MM.1S (cell line): ENCODE measurements at places on chromosomes 7 and 10.

DNA sequence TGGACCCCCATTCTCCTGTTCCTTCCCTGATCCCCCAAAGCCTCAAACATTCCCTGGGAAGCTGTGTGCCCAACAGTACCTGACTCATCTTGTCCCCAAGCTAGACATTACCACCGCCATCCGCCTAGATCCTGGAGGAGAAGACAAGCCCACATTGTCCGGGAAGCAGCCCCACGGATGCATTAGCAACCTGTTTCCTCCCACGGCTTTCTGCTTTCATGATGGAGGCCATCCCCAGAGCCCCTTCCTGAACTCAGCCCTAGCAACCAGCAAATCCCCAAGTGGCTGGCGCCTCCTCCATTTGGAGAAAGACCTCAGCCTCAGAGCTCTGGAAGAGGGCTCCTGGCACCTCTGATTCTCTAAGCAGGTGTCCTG, 2.3 kb upstream of the SLC29A3 start:
- no peaks in the 10 kb centered on the region for H3K36me3 ChIP-seq
- DNase-seq = no peak
- H3K27me3 ChIP-seq = peaks cover 4% of the 10 kb centered on the region; the same call in 1 of the 2 replicates
- H3K4me3 ChIP-seq = no peak overlapping the region

GRCh38 chr10:2079603-2080078, 342.3 kb upstream of the ADARB2 start:
- H3K27me3 ChIP-seq = no peaks in the 10 kb centered on the region
- no peak overlapping the region for H3K27ac ChIP-seq
- no peaks in the 10 kb centered on the region for H3K36me3 ChIP-seq
- DNase-seq = no peak
- no peak overlapping the region for H3K4me3 ChIP-seq

- no peak overlapping the region for H3K4me3 ChIP-seq
- H3K4me1 ChIP-seq = no peaks in the 10 kb centered on the region
- no peak overlapping the region for H3K27ac ChIP-seq
- H3K27me3 ChIP-seq = no peaks in the 10 kb centered on the region; the same call in 1 of the 2 replicates
- no peak for DNase-seq
Observed at GRCh38 chr10:130787243-130787642, 524.3 kb downstream of the TCERG1L start.

DNA sequence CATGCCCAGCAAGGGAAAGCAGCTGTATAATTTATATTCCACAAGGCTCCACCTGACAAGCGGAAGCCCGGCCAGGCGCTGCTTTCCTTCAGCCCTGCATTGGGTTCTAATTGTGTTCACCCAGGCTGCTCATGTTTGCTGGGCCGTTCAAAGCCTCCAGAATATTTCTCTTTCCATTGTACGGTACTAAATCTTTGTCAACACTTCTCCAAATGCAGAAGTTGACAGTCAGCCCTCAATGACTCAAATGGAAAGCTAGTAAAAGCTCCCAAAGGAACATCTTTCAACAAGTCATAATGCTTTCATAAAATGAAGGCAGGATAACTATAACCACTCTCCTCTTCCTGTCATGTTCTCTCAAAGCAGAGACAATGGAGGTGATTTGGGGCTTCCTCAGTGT, 17.8 kb upstream of the CPXM2 start:
- no peak overlapping the region for H3K27ac ChIP-seq
- no peaks in the 10 kb centered on the region for H3K36me3 ChIP-seq
- H3K4me3 ChIP-seq = no peak overlapping the region
- peaks cover 19% of the 10 kb centered on the region for H3K27me3 ChIP-seq
- DNase-seq = no peak
- no peaks in the 10 kb centered on the region for H3K4me1 ChIP-seq

- no peak for DNase-seq
- no peak overlapping the region for H3K27ac ChIP-seq
- H3K4me3 ChIP-seq = no peak overlapping the region
- peaks cover 31% of the 10 kb centered on the region for H3K4me1 ChIP-seq
- no peaks in the 10 kb centered on the region for H3K27me3 ChIP-seq
- no peaks in the 10 kb centered on the region for H3K36me3 ChIP-seq
Observed at GRCh38 chr7:23235813-23236221, 10.8 kb upstream of the GPNMB start.

DNA sequence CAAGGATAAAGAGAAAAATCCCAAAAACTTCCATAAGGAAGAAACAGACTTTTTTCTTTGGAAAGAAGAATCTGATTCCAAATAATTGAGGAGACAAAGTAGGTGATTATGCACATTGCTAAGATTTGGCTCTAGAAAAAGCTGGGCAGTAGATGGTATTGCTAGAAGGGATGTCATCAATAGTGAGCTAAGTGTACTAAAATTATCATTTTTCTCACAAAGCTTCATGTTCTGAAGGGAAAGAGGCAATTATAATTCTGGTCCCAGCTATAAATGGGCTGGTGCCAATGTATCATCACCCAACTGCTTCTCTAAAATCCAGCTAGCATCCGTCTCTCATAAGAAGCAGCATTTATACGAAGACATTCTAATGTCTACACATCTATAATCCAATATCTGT, 23.9 kb downstream of the STEAP1 start:
- no peak for DNase-seq
- peaks cover 40% of the 10 kb centered on the region for H3K4me1 ChIP-seq
- no peak overlapping the region for H3K4me3 ChIP-seq
- H3K27ac ChIP-seq = no peak overlapping the region

- no peaks in the 10 kb centered on the region for H3K27me3 ChIP-seq
- H3K36me3 ChIP-seq = no peaks in the 10 kb centered on the region
- no peak overlapping the region for H3K4me3 ChIP-seq
- H3K27ac ChIP-seq = no peak overlapping the region
Observed at GRCh38 chr10:42985436-42986316, 91.2 kb upstream of the RET start.

GRCh38 chr10:59580026-59580863, 129.4 kb downstream of the SLC16A9 start:
- no peaks in the 10 kb centered on the region for H3K4me1 ChIP-seq
- no peaks in the 10 kb centered on the region for H3K36me3 ChIP-seq
- H3K27ac ChIP-seq = no peak overlapping the region
- no peak overlapping the region for H3K4me3 ChIP-seq

DNA sequence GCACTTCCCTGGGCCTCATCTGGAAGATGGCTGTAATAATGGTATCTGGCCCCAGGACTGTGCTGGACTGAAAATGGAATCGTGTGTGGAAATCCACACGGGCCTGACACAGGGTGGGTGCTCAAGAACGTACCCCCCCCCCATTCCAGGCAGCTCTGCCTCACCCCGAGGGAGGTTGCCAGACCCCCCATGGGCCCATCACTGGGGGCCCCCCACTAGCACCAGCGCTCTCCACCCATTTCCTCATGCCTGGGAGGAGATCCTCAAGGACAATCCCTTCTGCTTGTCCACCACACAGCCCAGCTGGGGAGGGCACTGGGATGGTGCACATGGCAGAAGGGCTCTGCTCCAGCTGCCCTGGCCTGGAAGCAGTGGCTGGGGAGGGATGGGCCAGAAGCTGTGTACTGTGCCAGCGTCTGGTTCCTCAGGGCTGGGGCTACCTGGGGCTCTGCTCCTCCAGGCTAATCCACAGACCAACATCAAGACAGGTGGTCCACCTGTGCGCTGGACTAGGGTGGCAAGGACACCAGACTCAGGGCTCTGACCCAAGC, 55.4 kb downstream of the CAMK2B start:
- peaks cover 48% of the 10 kb centered on the region for H3K27me3 ChIP-seq
- DNase-seq = no peak
- no peaks in the 10 kb centered on the region for H3K4me1 ChIP-seq
- no peak overlapping the region for H3K4me3 ChIP-seq

DNA sequence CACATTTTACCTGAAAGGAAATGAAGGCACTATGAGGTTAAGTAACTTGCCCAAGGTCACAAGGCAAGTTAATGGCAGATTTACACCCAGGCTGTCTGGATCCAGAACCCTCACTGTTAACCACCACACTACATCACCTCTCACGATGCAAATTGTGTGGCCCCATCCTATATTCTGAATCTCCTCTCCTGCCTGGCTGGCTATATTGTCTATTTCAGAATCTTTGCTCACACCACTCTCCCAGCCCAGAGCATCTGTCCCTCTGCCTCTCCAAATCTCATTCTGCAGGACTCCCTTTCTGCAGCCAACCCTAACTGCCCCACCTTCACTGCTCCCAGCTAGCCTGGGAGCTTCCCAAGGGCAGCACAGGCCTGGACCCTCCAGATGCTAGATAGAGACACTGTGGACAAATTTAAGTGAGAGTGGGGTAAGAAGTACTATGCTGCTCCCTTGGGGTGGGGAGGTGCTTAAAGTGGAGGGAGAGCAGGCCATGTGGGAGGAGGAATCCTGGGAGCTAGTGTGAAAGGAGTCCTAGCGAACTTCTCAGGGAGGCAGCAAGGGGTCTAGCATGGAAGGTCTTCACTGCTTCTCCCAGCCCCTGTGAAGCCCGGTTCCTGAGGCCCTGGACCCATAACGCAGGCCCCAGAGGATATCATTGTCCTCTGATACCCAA, 786 bp downstream of the CUEDC2 start:
- no peaks in the 10 kb centered on the region for H3K36me3 ChIP-seq

DNA sequence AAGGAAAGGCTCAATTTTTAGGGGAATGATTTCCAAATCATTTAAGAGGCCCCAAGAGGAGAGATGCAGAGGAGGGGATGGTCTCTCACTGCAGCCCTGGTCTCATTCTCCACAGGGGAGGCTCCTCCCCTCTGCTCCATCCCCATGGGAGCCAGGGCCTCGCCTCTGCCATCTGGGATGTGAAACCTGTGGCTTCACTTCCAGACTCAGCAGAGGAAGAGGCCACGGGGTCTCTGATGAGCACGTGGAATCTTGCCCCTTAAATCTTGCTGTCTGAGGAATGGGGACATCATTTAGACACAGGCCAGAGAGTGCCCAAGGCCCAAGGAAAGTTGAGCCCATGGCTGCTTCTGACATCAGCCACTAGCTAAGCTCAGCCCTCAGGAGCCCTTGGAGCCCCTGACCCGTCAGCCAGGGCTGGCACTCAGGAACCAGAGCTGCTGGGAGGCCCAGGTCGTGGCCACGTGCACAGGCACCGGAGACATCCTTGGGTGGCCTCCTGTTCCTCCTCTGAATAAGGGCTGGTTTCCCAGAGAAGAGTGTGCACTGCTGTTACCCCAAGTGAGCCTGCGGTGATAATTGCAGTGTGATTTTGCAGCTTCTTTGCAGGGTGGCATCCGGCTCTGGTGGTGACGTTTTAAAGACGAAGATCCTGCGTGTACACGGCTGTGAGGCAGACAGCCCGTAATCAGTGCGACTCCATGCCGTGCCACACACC, 50.5 kb downstream of the VIPR2 start:
- H3K4me3 ChIP-seq = no peak overlapping the region
- no peaks in the 10 kb centered on the region for H3K36me3 ChIP-seq
- DNase-seq = no peak
- peaks cover 16% of the 10 kb centered on the region; the same call in 1 of the 2 replicates for H3K27me3 ChIP-seq
- no peak overlapping the region for H3K27ac ChIP-seq

DNA sequence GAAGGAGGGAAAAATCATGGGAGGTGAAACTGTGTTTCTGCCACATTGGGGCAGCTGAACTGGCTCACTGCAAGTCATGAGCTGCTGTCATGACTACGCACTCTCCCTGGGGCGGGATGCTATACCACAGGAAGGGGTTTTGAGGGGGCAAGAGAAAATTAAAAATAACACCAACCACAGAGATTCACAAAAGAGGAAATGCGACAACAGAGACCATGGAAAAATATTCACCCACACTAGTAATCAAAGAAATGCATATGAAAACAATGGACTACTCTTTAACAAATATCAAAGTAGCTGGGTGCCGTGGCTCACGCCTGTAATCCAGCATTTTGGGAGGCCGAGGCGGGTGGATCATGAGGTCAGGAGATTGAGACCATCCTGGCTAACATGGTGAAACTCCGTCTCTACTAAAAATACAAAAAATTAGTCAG, 65.2 kb upstream of the TM9SF3 start:
- H3K36me3 ChIP-seq = no peaks in the 10 kb centered on the region
- no peak overlapping the region for H3K4me3 ChIP-seq
- no peaks in the 10 kb centered on the region for H3K27me3 ChIP-seq
- no peak overlapping the region for H3K27ac ChIP-seq
- DNase-seq = no peak
- no peaks in the 10 kb centered on the region for H3K4me1 ChIP-seq

DNA sequence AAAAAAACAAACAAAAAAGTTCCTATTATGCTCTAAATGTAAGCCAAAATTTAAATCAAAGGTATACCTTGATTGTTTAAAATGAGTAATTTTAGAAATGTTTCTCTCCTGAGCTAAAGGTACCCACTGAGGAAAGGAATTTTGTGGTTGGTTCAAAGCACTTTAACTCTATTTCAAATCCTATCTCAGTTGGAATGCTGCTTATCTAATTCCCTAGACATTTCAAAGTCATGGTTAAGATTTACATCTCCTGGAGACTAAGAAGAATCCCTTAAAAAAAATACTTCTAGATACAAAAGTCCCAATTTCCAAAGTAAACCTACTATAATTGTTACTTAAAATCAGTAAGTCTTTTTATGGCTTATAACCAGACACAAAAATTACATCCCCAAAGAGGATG, 830.7 kb downstream of the GRID1 start:
- no peak overlapping the region for H3K27ac ChIP-seq
- no peaks in the 10 kb centered on the region for H3K27me3 ChIP-seq
- DNase-seq = no peak
- H3K36me3 ChIP-seq = no peaks in the 10 kb centered on the region
- H3K4me3 ChIP-seq = no peak overlapping the region

- no peak for DNase-seq
- no peaks in the 10 kb centered on the region for H3K27me3 ChIP-seq
- H3K4me3 ChIP-seq = no peak overlapping the region
- no peaks in the 10 kb centered on the region for H3K36me3 ChIP-seq
- no peaks in the 10 kb centered on the region for H3K4me1 ChIP-seq
Observed at GRCh38 chr10:34643620-34644019, 171.5 kb downstream of the PARD3 start.

- no peak overlapping the region for H3K4me3 ChIP-seq
- no peaks in the 10 kb centered on the region for H3K27me3 ChIP-seq
- no peak for DNase-seq
- H3K4me1 ChIP-seq = no peaks in the 10 kb centered on the region
Observed at GRCh38 chr7:76332078-76332477, 26.7 kb downstream of the YWHAG start.

DNA sequence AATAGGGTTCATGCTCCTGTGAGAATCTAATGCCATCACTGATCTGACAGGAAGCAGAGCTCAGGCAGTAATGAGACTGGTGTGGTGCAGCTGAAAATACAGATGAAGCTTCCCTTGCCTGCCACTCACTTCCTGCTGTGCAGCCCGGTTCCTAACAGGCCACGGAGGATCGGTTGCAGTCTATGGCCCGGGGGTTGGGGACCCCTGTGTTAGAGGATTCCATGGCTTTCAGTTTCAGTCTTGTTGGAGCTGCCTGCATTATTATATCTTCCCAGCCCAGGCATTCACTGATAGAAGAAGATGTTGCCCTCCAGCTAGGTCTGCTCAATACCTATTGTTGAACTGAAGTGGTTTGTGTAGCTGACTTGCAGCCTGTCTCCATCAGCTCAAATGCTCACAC, 1298.8 kb downstream of the TYW1 start:
- H3K36me3 ChIP-seq = no peaks in the 10 kb centered on the region
- H3K27ac ChIP-seq = no peak overlapping the region
- no peak overlapping the region for H3K4me3 ChIP-seq
- no peaks in the 10 kb centered on the region for H3K4me1 ChIP-seq
